GM13977 (cell line): ENCODE measurements at places on chromosomes 6 and 20.

DNA sequence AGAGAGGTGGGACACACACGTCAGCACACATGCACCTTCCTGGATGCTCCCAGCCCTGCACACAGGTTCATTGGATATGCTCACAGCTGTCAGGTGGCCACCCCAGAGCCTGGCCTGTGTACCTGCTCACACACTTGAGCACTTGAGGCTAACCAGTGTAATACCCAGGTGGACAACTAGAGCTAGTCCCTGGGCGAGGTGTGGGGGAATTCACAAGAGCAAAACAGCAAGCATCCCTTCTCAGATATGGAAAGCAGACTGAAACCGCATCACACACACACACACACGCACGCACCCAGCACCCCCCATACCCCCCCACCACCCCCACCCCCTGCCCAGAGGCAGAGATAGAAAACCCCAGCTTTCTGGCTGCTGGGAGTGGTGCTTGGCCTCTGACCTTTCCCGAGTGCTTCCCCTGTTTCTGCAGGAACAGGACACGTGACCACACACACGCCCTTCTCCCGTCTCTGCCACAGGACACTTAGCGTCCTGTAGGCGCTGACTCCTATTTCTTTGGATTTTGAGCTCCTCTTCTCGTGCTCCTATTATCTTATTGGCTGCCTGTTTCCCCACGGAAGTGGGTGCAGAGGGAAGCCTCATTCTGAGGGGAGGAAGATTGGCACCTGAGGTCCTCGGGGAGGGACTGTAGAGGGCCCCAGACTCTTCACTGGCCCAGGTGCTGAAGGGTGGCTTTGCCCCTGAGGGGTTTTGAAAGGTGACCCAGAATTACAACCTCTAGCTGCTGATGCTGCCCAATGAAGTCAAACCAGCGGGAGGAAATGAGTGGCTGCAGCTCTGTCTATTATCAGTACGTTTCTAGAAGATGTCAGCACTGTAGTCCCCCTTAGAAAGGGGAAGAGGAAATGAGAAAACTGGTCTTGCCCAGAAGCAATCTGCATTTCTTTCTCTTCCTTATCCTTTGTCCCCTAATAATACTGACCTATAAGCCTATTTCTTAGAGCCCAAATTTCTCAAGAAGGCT, 65.8 kb downstream of the SYTL3 start:
- DNase-seq = peak; percentile 71

DNA sequence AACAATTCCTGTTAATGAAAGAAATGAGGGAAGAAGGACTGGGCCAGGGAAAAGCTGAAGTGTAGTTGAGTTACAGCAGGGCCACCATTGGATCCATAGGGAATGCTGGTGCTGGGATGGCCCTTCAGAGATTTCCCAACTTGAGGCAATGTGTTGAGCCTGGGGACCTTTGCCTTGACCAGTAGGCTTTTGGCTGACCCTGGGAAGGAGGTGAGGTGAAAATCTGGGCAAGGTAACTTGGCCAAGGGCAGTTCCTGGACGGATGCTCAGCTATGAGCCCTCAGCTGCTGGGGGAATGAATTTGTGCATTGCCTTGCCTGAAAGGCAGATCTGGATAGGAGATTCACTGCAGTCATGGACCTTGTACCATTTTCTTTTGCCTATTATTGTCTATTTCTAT, 20.4 kb downstream of the UTRN start:
- no peak for DNase-seq

DNA sequence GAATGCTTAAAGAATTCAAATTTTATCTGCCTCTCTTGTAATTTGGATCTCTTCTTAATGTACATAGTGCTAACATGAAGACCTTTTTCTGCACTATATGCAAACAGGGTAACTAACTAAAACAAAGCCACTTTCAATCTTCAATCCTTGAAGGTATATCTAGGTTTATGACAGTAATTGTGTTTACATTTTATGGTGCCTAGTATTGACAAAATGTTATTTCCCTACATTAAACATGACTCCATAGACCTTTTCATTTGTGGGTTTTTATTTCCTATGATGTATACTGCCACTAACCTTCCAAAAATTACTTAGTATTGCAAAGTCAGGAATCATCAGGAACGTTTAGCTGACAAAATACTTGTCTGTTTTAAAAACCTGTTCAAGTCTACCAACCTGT, 95.9 kb downstream of the B3GAT2 start:
- DNase-seq = no peak

DNA sequence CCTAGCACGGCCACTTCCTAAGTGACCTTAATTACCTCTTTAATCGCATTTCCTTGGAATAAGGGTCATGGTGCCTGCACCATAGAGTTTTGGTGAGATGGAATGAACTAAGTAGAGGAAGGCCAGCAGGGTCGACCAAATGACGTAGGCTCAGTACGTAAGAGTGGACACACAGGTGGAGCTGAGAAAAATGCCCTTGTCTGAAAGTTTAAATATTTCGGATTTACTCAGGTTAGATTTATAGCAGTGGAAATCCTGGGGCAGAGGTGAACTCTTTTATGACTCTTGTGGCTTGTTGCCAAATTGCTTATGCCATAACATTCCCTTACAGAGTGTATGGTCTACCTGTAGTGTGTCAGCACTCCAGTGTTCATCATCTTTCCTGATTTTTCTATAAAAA, 23.6 kb upstream of the BTBD3 start:
- no peak for DNase-seq

DNA sequence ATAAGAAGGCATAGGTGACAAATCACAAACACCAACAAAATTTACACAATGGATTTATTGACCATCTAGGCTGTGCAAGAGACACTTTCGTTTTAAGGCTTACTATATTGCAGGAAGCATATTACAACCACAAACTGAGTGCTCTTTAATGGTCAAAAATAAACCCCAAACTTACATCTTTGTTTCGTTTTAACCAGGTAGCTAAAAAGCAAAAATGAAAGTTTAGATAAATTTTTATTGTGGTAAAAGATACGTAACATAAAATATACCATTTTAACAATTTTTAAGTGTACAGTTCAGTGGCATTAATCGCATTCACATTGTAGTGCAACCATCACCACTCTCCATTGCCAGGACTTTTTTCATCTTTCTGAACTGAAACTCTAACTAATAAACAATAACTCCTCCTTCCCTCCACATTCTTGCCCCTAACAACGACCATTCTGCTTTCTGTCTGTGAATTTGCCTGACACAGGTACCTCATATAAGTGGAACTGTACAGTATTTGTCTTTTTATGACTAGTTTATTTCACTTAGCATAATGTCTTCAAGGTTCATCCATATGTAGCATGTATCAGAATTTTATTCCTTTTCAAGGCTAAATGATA, 32.3 kb upstream of the DUSP22 start:
- peak; percentile 80 for DNase-seq

GRCh38 chr20:12047838-12048432, 130.2 kb downstream of the BTBD3 start:
- no peak for DNase-seq

- no peak for DNase-seq
Observed at GRCh38 chr20:11229772-11230171, 556.0 kb upstream of the JAG1 start.

- DNase-seq = no peak
Observed at GRCh38 chr6:1598886-1599285, 10.8 kb upstream of the FOXC1 start.
